ENCODE measurements at places on chromosomes 5 and 9.
A peak's percentile ranks its signal among the peaks of the same experiment; 100 is the strongest.

DNA sequence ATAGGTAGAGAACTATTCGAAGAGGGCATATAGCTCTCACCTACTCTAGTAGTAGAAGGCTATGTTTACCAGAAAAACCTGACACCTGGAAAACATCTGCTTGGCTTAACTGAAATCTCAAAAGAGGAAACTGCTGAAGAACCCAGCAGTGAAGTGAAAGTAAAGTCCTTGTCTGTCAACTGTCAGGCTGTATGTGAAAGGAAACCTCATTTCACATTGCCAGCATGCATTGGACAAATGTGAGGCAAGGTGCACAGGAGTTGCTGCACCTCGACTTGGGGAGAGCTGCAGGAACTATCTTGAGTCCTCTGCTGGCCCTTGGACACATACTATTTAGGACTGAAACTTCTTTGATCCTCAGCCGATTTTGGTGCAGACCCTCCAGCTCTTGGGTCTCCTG, 53.3 kb downstream of the NREP start:
- DNase-seq = no peak

- peak; percentile 42 for DNase-seq
Measured at GRCh38 chr9:136719195-136719880, 7.0 kb downstream of the DIPK1B start.

DNA sequence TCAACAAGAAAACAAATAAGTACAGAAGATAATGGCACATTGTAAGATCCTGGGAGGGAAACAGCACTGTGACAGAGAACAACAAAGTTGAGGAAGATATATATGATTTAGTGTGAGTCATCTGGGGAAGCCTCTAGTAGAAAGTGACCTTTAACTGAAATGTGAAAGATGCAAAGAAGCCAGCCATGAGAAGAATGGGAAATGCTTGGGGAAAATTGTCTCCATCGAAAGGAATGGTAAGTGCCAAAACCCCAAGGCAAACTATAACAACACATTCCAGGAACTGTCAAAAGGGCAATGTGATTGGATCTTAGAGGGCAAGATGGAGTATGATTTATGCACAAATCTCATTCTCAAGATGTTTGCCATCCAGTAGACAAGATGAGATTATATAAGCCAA, 537.8 kb upstream of the BRINP1 start:
- DNase-seq = no peak

DNA sequence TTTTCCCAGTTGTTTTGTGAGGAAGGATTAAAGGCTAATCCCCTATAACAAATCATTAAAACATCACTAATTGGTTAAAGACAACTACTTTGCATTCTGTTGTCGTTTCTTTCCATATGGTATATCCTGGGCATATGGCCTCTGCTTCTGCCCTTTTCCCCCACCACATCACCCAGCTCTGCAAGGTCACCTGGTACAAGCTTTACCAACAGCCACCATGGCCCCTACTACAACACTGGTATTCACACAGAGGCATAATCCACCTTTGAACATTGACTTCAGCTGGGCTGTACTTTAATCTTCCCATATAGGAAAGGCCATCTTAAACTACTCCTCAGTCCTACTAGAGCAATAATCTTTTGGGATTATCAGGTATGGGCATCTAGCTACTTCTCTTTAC, 866.1 kb downstream of the TLE4 start:
- no peak for DNase-seq

- no peak for DNase-seq
Measured at GRCh38 chr9:106112935-106113334, 418.6 kb downstream of the TMEM38B start.

DNA sequence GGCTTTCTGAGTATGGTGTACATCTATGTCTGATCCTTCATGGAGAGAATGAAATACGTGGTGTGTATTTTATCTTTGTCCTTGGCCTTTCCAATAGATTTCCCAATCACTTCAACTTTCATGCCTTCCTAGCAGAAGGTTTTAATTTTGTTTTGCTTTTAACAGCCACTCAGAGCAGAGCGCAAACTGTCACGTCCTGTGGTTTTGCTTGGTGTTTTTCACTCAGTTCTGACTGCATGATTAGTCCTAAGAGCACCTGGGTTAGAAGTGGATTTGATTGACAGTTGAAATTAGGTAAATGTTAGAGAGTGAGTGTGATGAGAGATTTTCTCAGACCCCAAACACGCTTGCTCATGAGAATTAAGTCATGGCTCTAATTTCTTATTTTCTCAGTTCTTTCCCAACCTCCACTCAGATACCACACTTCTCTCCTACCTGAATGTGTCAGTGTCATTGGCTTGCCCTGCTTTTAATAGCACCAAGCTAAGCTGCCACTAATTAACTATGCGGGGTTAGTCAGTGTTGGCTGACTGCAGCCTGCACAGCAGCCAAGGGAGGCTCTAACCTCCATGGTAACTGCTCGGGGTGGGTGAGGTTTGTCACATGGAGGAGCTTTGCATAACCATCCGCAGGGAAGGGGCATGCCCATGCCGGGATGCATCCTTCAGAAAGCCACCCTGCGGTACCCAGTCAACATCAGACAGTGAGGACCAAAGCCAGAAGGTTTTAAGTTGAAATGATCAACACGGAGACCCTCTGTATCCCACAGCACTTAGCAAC, 173.4 kb downstream of the NR3C1 start:
- DNase-seq = no peak

DNA sequence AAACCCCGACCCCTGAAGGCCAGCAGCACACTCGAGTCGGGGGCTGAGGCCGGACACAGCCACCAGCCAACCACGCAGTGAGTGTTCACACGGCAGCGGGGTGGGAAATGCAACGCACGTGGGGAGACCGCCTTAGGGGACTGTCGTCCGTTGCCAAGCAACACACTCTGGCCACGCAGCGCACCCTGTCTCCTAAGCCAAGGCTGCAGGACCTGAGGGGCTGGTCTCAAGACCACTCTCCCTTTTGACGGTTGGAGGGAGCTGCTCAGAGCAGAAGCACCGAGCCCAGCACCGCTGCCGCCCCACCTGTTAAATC, 7.5 kb downstream of the BRD9 start:
- no peak for DNase-seq

- no peak for DNase-seq
Measured at GRCh38 chr5:18051953-18052352, 417.7 kb downstream of the TAF11L14 start.

- DNase-seq = no peak
Measured at GRCh38 chr5:95078868-95079267, 206.0 kb downstream of the MCTP1 start.

DNA sequence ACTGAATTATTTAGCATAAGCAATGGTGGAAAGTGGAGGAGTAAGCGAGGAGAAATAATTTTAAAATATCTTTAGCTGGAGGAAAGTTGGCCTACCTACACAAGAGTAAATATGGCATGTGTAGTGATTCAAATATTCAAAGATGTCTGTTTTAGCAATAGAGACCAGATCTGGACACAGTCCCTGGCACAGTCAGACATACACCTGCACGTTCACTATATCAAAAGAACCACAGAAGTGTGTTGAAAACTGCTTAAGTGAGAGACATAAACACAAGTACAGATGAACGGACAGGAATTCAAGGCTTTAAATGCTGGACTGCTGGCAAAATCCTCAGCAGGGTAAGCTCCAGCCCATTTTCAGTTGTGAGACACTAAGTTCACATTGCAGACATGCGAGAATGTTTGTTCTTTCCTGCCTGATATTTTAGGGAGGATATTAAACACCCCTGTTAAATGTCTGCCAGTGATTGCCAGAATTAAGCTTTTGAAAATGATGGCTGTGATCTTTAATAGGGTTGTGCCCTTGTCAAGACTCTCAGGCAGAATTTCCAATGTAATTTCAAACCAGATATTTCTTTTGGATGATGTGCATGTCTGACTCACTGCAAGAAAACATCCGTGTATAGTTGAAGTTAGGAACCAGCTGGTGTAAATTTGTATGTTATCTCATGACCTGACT, 810.6 kb downstream of the TLE4 start:
- DNase-seq = no peak

DNA sequence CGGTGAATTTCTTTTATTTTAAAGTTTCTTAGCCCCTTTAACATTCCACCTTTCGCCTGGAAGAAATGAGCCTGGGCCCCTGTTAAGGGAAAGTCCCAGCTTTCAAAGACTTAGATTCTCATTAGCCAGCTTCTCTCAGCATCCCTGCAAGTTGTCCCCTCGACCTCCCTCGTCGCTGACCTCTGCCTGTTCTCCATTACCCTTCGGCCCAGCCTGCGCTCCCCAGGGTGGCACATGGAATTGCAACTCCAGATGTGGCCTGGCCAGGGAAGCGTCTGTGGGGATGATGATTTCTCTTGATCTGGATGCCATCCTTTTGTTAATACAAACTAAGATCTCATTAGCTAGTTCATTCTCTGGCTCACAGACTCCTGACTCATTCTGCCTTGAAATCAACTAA, 43.4 kb upstream of the FANCC start:
- no peak for DNase-seq

DNA sequence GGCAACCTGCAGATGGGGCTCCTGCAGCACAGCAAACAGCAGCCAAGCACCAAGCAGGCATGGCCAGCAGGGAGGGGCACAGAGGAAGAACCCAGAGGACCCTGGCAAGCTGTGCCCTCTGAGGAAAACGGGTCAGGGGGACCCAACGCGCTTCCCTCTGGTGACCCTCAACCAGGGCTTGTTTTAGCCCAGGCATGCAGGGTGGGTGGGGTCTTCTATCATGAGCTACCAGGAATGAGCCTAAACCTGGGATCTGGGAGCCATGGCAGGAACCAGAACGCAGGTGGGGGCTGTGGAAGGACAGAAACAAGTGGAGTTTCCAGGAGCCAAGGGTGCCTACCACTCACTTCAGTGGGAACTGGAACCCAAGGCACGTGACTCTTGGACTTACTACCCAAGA, 20.9 kb downstream of the IPPK start:
- DNase-seq = no peak

DNA sequence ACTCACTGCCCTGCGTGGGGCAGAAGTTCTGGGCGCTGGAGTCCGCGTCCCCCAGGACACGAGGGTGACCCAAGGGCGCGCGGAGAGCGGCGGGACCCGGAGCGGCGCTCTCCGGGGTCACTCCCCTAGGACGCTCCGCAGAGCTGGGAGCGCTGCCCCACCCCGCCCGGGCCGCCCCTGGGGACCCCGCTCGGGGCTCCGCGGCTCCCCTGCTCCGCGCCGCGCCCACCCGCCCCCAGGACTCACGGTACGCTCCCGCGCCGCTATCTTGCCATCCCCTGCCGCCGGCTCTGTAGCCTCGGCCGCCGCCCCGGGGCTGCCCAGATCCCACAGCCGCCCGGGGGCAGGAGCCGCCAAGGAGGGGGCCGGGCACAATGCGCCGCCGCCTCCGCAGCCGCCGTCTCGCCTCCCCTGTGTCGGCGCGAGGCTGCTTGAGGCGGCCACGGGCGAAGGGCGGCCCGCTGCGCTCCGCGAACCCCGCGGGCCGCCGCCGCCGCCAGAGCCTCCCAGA, 303 bp downstream of the LIFR start:
- DNase-seq = no peak

DNA sequence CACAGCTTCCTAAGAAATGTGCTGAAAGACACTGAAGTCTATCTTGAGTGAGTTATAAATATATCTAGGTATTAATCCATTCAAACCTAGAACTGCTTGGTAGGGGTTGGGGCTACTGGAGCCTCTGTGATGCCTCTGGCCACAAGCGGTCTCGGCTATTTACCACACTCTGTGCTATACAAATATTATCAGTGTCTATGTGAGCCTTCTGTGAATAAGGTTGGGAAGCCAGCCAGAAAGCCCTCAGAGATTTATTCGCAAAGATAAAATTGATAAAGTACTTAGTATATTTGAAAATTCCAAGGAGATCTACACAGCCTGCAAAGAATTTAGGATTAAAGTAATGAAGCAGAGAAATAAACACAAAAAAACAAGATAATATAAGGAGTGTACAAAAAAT, 41.4 kb downstream of the LIFR start:
- DNase-seq = no peak

- no peak for DNase-seq
Measured at GRCh38 chr5:140111859-140112551, 1.9 kb upstream of the PURA start.

DNA sequence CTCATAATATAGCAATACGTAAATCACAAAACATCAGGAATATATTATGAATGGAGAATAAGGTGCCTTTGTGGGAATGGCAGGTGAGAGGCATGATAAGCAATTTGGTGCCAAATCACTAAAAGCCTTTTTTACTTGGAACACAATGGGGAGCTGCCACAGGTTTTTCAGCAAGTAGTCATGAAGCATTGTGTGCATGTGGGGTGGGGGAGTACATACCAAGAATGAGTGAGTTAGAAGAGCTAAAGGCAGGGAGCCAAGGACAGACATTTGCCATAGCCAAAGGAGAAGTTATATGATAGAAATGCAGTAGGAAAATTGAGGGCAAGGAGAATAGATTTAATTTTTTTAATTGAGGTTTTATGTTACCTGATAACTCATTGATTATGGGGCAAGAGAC, 445.0 kb upstream of the SMC2 start:
- no peak for DNase-seq

DNA sequence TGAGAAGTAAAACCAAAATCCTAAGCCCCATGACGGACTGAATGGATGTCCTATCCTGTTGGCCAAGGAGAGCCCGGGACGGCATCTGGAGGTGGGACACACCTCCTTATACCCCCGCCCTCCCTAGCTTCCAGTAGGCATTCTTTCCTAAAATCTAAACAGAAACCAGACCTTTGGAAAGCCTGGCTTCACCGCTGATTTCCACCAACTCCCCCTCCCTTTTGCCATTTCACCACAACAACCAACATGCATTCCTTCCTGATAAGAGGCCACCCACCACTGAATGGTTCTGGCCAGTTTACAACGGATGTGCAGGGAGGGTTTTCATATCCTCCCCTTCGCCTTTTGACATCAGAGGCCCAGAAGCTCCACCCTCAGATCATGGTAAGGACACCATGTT, 9.2 kb upstream of the RARS1 start:
- no peak for DNase-seq

DNA sequence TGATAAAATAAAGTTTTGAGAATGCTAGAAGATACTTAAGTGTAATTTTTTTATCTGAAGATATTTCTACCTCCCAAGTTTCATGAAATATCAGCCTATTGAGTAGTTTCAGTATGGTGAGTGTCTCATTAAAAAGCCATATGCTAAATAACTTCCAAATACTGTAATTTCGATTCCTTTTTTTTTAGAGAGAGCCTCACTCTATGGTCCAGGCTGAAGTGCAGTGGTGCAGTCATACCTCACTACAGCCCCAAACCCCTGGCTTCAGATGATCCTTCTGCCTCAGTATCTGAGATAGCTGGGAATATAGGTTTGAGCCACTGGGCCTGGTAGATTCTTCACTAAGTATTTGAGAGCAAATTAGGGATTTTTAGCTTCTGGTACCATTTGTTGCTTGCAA, 24.5 kb downstream of the CDC42SE2 start:
- no peak for DNase-seq
